T-helper 22 cell (primary cell): ENCODE measurements at places on chromosomes 3 and 15.

GRCh38 chr3:172575375-172575774 lies 52.1 kb upstream of the TNFSF10 start:
- no peak for DNase-seq

- DNase-seq = no peak
Observed at GRCh38 chr3:182385356-182385755, 407.9 kb upstream of the ATP11B start.

- DNase-seq = no peak
Observed at GRCh38 chr3:123290107-123290930, 88.6 kb downstream of the SEC22A start.

DNA sequence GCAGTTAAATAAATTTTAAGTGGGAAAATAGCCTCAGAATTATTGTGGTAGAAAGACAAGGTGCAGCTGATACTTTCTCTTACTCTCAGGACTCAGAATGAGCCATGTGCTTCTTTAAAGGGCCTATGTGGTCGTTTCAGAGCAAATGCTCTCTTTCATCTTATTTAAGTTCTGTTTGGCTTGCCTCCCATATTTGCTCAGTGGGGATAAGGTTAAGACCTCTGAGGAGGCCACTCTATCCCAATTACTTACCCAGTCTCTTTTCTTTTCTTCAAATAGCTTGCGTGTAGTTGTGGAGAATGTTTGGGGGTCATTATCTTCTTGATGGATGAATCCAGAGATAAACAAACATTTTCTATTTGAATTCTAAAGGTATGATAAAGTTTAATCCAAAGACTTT lies 221.9 kb downstream of the RBMS3 start:
- DNase-seq = no peak

GRCh38 chr3:152554980-152555379 lies 280.0 kb upstream of the P2RY1 start:
- DNase-seq = no peak

GRCh38 chr3:126158912-126159454 lies 21.4 kb downstream of the ALDH1L1 start:
- DNase-seq = no peak

DNA sequence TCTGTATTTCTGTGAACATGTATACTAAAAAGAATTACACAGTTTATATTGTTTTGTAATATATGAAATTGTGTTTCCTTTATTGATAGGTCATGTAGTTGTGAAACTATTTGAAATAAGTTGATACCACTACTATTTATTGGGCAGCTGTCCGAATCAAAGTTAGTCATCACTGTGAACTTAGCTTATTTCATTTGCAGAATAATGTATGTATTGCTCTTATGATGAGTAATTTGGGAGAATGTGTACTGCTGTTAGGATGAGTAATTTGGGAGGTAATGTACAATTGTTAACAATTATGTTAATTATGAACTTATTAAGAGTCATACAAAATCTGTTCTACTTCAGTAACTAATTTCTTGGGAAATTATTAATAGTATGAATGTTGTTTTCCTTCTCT lies 22.2 kb downstream of the FXR1 start:
- DNase-seq = no peak
